ENCODE measurements at places on chromosomes 3 and 15.

DNA sequence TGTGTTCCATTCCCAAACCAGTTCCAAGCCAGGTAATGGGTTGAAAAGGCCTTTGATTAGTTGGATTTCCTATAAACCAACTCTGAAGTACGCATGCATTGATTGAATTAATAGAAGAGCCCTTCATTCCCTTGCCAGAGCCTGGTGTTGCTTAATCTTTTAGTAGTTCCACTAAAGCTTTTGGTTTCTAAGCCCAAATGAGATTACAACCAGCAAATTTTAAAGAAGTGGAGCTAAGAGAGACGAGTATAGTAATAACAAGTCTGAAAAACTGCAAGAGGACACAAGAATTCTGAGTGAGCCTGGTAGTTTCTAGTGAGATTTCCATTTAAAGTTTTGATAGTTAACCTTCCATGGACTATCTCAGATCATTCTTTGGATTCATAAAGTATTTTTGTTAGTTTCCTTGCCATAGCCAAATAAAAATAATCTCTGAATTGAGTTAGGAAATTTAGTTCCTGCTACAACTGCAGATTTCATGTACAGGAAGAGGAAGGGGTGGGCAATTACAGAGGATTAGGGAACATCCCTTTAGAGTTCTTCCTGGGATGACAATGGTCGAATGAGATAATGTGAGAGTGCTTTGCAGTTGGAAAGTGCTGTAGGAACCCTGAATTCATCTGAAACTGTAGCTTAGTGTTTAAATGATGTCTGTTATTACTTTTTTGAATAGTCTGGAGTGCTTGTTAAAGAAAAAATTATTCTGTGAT is 136.8 kb downstream of the FNDC3B start:
- DNase-seq = no peak

DNA sequence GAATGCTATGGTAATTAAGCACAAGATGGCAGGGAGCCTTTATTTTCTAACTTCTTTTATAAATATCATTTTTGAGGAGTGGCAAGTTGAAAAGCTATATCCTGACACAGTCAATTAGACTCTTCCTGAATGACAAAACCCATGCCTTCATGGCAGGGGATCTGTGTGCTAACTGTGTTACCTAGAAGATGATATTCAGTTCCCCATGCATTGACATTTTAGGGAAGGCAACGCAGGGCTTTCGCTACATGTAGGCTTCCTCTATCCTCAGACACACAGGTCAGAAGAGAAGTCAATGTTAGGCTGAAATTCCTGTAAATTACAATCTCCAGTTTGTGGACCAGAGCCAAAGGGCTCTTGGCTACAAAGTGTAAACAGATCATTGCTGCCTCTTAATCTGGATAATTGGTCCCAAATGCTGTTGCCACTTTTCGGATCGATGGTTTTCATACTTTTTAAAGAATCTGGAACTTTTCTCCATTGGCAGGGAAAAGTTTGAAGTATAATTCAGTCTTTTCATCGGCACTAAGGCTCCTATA is 22.6 kb upstream of the NR2F2 start:
- no peak for DNase-seq

- DNase-seq = no peak
Measured at GRCh38 chr3:188390775-188391443, 237.0 kb downstream of the LPP start.

GRCh38 chr3:122514123-122515019 is at the start of gene KPNA1:
Gene KPNA1 (minus strand): TSS chr3:122514939. CDS start chr3:122496565, 18,374 bp downstream.
- DNase-seq = peak; percentile 80

DNA sequence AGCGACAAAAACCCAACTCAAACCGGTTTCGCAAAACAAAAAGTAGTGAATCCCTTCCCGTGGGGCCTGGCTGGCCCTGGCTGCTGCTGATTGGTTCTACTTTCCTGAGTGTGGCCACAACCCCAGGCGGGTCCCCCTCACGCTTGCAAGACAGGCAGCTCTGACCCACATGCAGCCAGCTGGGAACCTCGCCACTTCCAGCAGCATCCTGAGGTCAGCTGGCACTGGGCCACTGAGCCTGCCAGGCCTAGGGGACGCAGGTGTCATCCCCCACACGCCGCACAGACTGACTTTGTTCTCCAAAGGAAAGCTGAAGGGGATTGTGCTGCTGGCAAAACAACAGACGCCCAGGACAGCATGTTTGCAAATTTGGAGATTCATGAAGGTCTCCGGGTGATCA is 111.1 kb downstream of the TPRA1 start:
- no peak for DNase-seq

DNA sequence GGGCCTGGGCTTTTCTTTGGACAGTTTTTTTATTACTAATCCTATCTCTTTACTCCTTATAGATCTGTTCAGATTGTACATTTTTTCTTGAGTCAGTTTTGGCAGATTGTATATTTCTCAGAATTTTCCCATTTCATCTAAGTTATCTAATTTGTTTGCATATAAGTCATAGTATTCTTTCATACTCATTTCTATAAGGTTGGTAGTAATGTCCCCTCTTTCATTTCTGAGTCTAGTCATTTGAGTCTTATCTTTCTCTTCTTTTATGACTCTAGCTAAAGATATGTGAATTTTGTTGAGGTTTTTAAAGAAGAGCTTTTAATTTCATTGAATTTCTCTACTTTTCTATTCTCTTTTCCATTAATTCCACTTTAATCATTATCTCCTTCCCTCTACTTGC is 27.2 kb downstream of the TRPM1 start:
- DNase-seq = no peak

GRCh38 chr15:34613301-34613700 is 29.9 kb upstream of the GOLGA8B start:
- DNase-seq = no peak

Data from stimulated activated CD8-positive, alpha-beta memory T cell treated with anti-CD3 and anti-CD28 coated beads, Interleukin-7, amount 100 ng/mL, for 48 hours (primary cell).